Stimulated activated CD4-positive, alpha-beta T cell treated with anti-CD3 and anti-CD28 coated beads, Interleukin-1b, Interleukin-23, amount 100 ng/mL, for 48 hours (primary cell): ENCODE measurements at places on chromosomes 2 and 18.

GRCh38 chr2:239576784-239577685 lies 176.2 kb upstream of the HDAC4 start:
- DNase-seq = no peak

- DNase-seq = no peak
Observed at GRCh38 chr18:70182548-70182947, 22.9 kb downstream of the RTTN start.

DNA sequence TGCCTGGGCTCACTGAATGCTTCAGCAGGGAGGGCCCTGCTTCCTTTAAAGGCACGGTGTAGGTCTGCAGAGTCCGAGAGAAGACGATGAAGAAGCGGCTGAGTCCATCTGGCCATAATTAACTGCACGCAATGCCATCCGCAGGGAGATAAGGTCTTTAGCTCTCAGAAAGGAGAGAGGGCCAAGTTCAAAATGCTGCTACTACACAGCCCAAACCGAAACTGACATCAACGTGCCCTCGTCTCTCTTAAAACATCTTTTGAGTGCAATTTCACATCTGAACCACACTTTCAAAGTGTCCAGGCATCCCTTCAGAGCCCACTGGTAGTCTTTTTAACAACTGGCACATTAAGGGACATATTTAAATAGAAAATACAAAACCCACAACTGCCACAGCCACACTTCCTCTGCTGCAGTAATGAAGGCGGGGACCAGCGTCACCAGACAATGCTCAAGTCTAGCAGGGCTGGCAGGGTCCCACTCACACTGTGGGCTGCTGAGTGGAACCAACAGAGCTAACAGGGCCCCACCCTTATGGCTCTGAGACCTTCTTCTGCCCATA lies 35.8 kb downstream of the ST3GAL5 start:
- DNase-seq = peak; percentile 50

DNA sequence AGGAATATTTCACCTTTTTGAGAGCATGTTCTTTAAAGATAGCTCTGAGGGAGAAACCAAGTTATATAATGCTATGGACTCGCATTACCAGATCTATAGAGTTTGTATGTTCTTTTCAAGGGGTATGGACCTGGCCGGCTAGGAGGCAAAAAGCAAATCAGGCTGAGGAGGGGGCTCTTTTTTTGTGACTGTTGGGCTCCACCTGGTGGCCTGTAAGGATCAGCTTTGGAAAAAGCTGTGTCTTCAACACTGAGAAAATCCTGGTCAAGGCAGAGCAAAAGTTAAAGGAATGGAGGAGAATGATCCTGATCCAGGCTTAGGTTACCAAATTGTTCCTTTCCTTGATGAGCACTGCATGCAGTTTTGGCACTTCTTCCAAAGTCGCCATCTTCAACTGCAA lies 180.5 kb downstream of the DIS3L2 start:
- peak; percentile 24 for DNase-seq

DNA sequence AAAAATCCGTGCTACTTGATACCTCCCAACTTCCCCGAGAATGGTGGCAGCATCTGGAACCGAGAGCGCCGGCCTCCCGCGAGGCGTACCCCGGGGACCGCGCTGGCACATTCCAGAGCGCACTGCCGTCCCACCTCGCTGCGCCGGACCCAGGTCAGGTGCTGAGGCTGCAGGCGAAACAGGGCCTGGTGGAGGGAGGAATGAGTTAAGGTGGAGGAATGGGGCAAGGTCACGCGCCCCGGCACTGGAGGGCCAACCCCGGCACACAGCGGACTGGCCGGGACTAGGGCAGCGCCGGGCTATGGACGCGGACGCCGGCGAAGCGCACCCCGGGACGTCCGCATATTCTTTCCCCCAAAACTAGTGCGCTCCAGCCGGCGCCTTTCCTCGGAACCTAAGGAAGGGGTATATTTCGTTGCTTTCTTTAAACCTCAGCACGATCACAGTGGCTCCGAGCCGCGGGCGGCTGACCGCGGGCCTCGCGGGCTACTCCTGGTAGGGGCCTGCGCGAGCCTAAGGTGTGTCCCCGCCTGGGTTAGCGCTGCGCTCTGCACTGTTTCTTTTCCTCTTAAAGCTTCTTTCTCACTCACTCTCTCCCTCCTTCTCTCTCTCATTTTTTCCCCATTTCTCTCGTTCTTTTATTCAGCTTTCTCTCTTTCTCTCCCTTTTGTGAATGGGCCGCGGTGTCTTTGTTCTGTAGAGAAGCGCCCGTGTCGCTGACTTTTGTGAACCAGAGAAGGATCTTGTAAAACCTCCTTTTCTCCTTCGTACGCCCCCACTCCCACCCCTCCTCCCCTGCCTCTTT lies 2.1 kb upstream of the OTX1 start:
- DNase-seq = no peak

DNA sequence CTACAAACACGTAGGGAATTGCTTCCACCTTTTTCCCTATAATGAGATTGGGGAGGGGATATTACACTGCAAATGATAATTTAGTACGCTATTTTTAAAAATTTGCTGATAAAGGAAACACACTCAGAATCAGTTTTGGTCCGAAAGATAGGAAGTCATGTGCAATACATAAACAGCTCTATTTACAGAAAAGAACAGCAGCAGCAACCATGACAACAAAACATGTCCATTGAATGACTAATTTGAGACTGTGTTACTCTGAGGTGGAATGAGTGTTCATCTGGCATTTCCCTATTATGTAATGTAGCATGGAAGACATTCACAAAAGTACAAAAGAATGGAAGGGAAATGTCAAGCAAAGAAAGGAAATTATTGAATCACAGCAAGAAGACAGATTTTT lies 337.2 kb downstream of the NBAS start:
- DNase-seq = no peak

DNA sequence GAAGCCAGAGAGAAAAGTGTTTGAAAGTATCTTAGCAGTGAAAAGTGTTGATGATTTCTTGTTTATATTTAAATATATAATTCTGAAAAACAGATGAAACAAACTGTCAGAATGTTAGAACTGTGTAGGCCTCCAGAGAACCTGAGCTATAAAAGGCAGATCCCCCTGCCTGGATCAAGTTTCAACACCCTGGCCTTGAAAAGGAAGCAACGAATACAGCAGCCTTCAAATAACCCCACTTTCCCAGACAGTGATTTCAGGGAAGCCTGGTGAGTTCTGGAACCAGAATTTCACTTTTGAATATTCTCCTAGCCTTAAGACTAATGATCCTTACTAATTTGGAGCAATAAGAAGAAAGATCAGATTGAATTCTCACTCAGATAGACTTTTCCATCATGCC lies 13.3 kb upstream of the TRIM43 start:
- DNase-seq = no peak
